ENCODE measurements at places on chromosomes 3 and 15. TPM values are rescaled to one million over a fixed set of nuclear protein-coding genes. Genes with fewer than 3 reads are reported as not detected.

- no peak for DNase-seq
Observed at GRCh38 chr3:172517859-172518466, 5.3 kb downstream of the TNFSF10 start.

DNA sequence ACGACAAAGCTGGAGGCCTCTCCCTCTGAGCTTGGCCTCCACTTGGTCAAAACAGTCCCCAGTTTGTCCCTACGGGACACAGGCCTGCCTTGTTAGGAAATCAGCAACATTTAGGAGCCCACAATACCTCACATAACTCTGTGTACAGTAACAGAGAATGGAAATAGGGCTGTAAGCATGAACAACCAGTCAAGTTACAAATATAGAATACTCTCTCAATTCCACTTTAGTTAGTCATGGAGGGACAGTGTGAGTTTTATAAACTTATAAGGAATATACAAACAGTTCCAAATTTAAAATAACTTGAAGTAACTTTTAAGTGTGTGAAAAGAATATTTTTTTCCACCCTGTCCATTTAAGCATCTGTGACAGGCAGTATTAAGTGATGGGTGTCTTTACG is 129.4 kb downstream of the PGPEP1L start:
- DNase-seq: no peak

DNA sequence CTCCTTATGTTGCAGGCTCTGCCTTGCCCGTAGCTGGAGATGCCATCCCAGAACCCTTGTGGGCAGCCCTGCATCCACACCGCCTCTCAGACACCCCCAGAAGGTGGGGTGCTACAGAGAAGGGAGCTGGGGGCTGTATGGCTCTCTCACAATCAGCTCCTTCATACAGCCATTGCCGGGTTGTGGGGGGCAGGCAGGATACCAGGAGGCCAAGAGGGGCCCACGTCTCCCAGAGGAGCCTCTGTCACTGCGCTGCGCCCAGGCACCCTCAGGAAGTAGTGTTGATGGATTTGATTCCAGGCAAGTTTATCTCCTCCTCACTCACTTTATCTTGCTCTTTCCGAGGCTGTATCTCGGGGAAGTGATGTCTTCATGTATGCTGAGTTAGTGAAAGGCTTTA is 171.6 kb downstream of the CHDH start:
- no peak for DNase-seq

DNA sequence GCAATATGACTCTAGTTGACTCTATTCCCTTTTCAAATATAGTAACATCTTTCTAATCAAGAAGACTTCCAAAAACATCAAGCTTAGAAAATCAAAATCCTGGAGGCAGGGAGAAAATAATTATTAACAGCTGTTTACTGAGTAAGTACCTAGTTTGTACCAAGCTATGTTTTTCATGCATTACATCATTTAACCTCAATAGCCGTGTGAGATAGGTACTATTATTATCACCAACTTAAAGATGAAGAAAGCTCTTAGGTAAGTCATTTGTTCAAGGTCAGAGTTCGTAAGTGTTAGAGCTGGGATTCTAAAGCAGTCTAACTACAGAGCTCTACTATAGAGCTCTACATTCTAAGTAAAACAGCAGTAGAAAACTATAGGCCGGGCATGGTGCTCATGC is 41.6 kb downstream of the GSK3B start:
- DNase-seq: no peak

The TIGIT gene
- polyA plus RNA-seq: 0.15 TPM

The SERPINI2 gene
- 5.2 TPM for polyA plus RNA-seq

The GRIP2 gene
- 17.4 TPM for polyA plus RNA-seq

DNA sequence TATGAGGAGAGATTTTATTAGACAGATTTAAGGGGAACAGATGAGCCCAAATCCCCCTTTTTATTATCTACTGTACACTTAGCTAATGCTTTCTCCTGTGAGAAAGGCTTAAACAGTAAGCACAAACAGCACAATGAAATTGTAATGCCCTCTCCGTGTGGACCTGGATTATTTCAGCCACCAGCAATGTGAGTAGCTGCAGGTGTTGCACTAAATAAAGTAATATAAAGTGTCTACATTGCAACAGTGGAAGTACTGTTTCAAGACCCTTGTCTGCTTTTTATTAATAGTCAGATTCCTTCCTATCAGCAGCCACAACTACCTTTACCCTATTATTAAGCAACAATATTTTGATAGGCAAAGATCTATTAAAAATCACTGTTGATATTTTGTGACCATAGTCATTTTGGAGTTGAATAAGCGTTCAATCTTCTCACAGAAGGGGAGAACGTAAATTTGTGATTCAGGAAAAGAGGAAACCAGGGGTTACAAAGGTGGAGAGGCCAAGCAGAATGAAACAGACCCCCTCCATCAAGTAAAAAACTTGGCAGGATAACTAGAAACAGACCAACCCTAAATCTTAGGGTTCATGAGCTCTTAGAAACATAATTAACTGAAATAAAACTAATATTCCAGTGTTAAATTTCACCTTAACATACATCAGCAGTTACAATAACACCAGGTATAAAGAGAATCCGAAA is 422.6 kb downstream of the MECOM start:
- no peak for DNase-seq

GRCh38 chr3:129593595-129594339 is 12.7 kb downstream of the PLXND1 start:
- DNase-seq: no peak

DNA sequence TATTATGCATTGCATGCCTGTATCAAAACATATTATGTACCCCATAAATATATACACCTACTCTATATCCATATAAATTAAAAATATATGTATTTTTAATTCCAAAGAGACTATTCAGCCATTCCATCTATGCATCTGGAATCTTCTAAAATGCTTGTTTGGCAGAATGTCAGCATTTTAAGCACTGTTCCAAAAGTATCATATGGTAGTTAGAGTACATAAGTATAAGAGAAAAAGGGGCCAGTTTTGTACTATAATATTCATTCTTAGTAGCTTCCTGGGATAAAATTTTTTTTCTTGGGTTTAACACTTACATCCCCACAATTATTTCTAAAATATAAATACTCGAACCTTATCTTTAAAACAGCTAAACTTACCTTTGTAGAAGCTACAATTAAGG is 60.4 kb upstream of the COL6A6 start:
- no peak for DNase-seq

DNA sequence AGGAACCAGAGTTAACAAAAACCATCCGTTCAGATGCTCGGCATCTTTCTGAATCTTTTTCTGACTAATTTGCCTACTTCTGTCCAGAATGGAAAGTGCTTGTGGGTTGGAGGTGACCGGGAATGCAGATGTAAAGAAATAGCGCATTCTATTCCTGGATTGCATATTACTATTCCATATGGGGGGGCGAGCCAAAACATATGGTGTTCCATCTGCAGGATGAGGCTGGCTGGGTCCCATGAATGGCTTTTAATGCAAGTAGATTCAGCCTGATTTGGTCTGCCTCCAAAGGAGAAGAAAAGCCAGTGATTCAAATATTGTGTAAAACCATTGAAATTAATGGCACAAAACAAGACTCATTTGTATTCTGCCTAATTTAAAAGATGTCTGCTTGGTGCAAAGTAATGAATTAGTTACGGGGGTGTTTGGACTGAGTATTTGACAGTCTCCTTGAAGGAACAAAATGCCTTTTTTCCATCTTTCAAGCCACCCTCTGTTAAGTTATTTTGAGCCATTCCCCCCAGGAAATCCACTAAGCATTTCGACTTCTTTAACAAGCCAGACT is 99.0 kb downstream of the ST8SIA2 start:
- no peak for DNase-seq

The GOLGA6L4 gene
- 24.7 TPM for polyA plus RNA-seq

The PTX3 gene
- polyA plus RNA-seq: 9.3 TPM

GRCh38 chr3:88936831-88937230 is 170.6 kb upstream of the EPHA3 start:
- DNase-seq: no peak

- DNase-seq: peak; percentile 33
Observed at GRCh38 chr15:48962662-48963523, 826 bp downstream of the SHC4 start.

The A4GNT gene
- 0.33 TPM for polyA plus RNA-seq

The SMC4 gene
- 29.1 TPM for polyA plus RNA-seq

DNA sequence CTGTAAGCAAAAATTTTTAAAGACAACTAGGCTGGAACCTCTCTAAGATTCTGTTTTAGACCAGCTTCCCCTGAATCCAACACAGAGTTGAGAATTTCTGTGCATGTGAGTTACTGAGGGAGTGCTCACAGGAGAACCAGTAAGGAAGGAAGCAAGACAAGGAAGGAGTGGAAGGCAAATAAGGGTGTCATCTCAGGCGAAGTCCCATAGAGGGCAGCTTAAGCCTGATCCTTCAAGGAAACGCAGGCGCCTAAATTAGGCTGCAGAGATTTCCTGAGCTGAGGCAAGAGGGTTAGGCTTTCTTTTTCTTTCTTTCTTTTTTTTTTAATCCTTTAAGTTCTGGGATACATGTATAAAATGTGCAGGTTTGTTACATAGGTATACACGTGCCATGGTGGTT is 36.2 kb upstream of the COL6A6 start:
- DNase-seq: peak; percentile 9

DNA sequence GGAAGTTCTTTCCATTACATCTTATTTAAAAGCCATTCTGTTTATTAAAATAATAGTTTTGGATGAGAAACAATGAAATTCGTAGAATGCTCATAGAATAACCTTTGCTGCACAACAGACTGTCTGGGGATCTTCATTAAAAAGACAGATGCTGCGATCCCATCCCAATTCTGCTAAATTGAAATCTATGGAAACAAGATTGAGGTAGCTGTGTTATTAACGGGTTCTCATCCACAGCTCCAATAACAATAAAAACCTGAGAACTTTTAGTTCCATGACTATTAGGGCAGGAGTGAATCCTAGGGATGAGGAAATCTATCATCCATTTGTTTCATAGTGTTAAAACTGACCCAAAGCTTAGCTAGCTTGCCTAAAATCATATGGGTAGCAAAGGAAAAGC is 2.5 kb upstream of the GJD2 start:
- DNase-seq: no peak

GRCh38 chr3:183714622-183715021 is 17.0 kb downstream of the YEATS2 start:
- no peak for DNase-seq

GRCh38 chr3:177642804-177643125 is 445.5 kb upstream of the TBL1XR1 start:
- no peak for DNase-seq

DNA sequence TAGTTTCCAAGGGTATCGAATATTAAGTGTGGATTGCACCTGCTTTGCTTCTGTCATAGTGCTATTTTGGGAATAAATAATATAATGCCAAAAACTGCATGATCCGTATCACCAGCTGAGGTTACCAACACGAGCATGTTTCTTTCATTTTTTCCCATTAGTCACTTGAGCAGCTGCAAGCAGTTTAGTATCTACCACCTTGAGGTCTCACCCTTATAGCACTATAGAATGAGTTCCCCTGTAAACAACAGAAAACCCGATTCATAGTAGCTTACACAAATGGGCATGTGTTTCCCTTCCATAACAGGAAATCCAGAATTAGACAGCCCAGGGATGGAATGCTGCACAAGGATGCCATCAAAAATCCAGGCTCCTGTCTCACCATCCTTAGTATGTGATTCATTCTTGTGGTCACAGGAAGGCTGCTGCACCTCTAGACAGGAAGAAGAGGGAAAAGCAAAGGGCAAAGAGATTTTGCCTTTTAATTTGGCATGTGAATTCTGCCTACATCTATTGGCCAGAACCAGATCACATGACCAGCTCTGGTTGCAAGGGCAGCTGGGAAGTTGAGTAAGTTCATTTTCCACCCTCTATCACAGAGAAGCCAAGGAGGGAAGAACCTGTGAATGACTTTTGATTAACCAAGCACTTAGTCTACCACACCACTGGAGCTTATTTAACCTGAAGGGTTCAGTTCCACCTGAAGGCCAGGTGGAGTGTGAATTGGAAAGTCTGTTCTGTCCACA is 91.3 kb upstream of the SLC25A36 start:
- no peak for DNase-seq

The SHC4 gene
- 10.5 TPM for polyA plus RNA-seq

GRCh38 chr3:72912532-72912931 is 24.7 kb downstream of the GXYLT2 start:
- DNase-seq: no peak

DNA sequence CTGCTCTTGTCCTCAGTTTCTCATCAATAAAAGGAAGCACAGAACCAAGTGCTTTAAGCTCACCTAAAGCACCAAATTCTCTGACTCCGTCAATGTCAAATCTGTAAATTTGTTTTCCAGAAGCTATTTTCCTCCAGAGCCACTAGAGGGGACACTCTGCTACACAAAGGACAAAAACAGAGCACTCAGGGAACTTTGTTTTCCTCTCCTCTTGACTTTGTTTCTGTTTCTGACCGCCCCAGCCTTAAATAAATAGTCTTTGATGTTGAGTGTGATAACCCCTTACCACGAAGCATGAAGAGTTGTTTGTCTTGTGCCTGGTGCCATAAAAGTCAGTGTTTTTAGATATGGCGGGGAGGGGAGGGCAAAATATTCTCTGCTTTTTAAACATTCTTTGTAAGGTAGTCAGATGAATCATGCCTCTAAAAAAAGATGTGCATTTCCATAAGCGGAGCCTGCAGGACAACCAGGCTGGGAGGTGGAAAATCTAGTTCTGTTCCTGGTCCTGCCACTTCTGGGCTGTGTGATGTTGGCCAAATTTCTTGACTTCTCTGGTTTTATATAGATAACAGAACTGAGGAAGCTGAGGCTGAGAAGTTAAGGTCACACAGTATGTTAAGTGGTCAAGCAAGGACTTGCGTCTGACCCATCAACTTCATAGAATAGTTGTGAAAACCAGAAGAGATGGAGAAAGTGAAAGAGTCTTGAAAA is 7.3 kb upstream of the ZBTB38 start:
- no peak for DNase-seq

DNA sequence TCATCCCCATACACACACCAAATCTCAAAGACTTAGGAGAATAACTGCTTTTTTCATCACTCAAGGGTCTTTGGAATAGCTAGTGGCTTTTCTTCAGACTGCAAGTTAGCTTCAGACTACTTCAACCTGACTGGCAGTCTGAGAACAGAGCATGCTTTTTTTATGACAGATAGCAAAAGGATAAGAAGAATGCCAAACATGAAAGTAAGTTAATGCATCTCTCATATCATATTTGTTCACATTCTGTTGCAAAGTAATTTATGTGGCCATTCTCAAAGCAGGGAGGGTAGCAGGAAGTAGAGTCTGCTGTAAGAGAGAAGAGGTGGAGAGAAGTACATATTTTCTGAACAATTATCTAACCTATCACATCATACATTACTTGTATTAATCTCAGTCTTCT is 544.4 kb downstream of the ZPLD1 start:
- DNase-seq: no peak

DNA sequence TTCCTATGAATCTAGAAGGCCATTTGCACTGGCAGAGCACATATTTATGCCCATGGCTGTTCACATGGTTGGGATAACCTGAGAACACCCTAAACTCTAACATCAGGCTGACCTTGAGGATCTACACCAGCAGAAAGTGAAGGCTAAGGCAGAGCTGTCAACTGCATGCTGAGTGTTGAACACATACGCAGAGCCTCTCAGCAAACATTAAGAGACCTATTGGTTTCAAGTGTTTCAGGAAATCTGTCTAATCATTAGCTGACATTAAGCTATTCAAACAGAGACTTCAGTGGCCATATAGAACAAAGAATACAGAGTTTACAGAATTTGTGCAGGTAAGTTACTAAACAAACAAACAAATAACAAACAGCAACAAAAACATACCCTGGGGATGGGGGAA is 16.1 kb upstream of the SEC61A1 start:
- DNase-seq: no peak

The SLC12A1 gene
- 3.0 TPM for polyA plus RNA-seq

The PLA2G4B gene
- 20.6 TPM for polyA plus RNA-seq

GRCh38 chr3:65846936-65847335 is 191.8 kb downstream of the MAGI1 start:
- DNase-seq: no peak

GRCh38 chr15:73575636-73576247 is 57.4 kb downstream of the NPTN start:
- DNase-seq: no peak

All from spinal cord (tissue), 10 donors.